ENCODE measurements at places on chromosomes 7 and 10. TPM values are rescaled to one million over a fixed set of nuclear protein-coding genes. Genes with fewer than 3 reads are reported as not detected.

The ANKRD1 gene
- not detected for total RNA-seq

GRCh38 chr7:27121684-27122076 is 8.9 kb downstream of the HOXA4 start:
- no peak for DNase-seq

The NPSR1 gene
- not detected for total RNA-seq

DNA sequence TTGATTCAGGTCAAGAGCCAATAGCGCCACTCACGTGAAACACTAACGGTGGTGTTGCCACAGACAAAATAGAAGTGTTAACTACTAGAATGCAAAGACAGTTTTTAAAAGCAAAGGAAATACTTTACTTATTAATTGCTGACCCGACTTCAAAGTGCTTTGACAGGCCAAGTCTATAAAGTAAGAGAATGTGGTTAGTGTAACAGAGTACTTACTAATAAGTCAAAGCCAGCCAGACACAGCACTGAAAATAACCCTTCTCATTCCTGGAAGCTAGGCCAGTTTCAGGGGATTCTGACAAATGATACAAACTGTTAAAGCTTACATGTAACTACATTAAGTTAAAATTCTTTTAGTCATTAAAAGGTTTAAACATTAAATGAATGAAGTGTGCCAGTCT is 50.3 kb downstream of the ENO4 start:
- no peak for DNase-seq

The GPR15LG gene
- total RNA-seq, result not detected

- no peak for DNase-seq
These were observed 113.8 kb upstream of the COL1A2 start for GRCh38 chr7:94280851-94281250.

DNA sequence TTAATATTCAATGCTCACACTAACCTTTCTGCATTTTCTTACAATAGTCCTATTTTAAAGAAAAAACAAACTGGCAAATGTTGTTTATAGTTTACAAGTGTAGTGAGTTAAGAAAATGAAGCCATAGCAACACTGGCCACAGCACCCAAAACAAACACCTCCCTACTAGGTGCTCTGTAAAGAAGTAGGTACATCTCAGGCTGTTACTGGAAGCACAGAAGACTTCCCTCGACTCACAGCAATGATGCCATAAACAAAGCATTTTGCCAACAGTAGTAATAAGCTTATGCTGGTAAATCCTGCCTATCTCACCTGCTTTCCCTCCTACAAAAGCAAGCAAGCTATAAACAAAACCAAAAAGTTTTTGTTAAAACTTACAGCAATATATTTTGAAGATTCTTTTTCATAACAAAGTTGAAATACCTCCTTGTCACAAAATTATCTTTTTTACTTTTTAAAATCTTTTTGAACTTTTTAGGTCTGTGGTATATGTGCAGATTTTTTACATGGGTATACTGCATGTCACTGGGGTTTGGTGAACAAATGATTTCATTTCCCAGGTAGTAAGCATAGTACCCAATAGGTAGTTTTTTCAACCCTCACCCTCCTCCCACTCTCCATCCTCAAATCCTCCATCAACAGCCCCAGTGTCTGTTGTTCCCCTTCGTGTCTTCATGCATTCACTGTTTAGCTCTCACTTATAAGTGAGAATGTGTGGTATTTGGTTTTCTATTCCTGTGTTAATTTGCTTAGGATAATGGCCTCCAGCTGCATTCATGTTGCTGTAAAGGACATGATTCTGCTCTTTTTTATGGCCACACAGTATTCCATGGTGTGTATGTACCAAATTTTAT is 28.4 kb downstream of the COA1 start:
- DNase-seq, result no peak

GRCh38 chr7:101618916-101619315 is 10.2 kb downstream of the MYL10 start:
- no peak for DNase-seq

- no peak for DNase-seq
These were observed 101.5 kb upstream of the LSM8 start for GRCh38 chr7:118082506-118082905.

The GATA3 gene
- total RNA-seq, result 31.2 TPM

DNA sequence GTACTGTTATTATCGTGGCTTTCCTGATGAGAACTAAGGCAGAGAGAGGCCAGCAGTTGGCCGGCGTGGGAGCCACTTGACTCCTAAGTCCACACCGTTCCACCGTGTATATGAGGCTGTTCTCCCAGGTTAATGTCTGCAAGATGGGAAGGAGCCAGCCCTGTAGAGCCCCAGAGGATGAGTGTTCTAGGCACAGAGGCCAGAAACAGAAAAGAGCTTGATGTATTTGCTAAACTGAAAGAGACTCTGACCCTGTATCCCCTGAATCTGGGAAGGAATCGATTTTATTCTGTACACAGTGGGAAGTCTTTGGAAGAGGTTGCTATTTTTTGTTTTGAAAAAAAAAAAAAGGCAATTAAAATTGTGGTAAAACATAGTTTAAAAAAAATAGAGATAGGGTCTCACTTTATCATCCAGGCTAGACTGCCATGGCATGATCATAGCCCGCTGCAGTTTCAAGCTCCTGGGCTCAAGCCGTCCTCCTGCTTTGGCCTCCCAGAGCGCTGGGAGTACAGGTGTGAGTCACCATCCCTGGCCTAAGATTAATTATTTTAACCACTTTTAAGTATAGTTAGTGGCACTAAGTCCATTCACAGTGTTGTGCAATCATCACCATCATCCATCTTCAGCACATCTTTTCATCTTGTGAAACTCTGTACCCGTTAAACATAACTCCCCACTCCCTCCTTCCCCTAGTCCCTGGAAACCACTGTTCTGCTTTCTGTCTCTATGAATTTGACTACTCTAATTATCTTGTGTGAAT is 348.8 kb downstream of the SDK1 start:
- DNase-seq, result no peak

- DNase-seq, result no peak
These were observed 3.9 kb downstream of the DOCK1 start for GRCh38 chr10:126909147-126909546.

The PTPN20 gene
- 1.1 TPM for total RNA-seq

DNA sequence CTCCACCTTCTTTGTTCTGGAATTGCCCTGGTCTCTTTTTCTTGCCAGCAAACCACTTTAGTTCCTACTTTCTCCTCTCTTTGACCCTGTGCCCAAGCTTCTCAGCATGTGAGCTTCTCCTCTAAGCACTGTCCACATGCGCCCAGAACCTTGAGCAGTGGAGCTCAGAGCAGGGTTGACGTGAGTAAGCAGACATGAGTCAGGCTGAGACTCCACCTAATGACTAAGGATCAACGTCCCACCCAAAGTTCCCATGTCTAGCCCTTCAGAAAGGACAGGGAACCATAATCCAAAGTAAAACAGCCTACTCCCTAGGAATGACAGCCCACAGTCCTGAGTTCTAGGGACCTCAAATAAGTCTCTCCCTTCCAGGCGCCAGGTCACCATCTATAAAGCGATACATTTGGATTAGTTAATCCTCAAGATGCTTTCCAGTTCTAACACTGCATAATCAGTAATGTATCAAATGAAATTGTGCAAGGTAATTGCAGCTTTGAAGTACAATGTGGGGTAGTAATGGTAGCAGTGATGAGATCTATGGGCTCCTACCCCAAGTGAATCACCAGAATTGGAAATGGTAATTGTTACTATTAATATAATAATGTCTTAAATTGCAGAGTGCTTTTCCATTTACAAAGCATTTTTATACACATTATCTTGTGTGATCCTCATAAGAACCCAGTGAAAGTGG is 44.5 kb downstream of the KCNMA1 start:
- DNase-seq, result no peak

The CALHM3 gene
- not detected for total RNA-seq
